ENCODE measurements at places on chromosomes 12 and 14. TPM values are rescaled to one million over a fixed set of nuclear protein-coding genes. Genes with fewer than 3 reads are reported as not detected.
A peak's percentile ranks its signal among the peaks of the same experiment; 100 is the strongest.

C14orf39 gene
- not detected for total RNA-seq

GPR84 gene
- total RNA-seq: not detected

MYO1H gene
- not detected for total RNA-seq

STXBP6 gene
- total RNA-seq: 7.9 TPM

DNA sequence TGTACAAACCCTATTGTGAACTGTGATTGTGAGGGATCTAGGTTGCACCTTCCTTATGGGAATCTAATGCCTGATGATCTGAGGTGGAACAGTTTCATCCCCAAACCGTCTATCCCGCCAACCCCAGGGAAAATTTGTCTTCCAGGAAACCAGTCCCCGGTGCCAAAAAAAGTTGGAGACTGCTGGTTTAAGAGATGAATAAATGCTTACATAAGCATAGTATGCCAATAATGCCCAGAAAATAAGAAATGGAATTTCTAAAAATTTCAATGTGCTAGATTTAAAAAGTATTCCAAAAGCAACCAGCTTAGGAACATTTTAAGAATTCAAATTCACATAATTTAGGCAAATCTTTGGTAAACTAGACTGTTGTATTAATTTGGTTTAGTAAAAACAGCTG, 5.4 kb upstream of the RNU6-8 start:
- no peak overlapping the region for H3K4me3 ChIP-seq
- H3K36me3 ChIP-seq: peaks cover 8% of the 10 kb centered on the region
- no peak overlapping the region for H3K27ac ChIP-seq
- no peak for DNase-seq
- peaks cover 12% of the 10 kb centered on the region for H3K4me1 ChIP-seq

GRCh38 chr14:99423434-99423833, 57.2 kb downstream of the SETD3 start:
- peaks cover 20% of the 10 kb centered on the region for H3K4me1 ChIP-seq
- H3K36me3 ChIP-seq: peaks cover 6% of the 10 kb centered on the region
- H3K27me3 ChIP-seq: no peaks in the 10 kb centered on the region
- no peak overlapping the region for H3K4me3 ChIP-seq

DNA sequence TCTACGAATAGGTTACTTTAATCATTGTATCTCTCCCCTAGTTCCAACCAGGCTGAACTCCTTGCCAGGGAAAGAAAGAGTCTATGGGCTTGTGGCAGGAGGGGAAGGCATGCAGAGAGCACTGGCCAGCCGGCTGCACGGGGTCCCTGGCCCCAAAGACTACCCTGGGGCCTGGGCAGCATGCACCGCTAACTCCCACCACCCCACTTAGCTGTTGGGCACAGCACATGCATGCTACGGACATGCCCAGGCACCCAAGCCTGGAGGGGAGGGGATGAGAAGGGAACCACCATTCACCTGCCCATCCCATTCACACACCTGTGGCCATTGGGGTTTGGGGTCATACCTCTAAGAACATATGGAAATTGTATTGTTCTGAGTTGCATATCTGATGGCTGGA, 94.1 kb downstream of the PIK3C2G start:
- H3K36me3 ChIP-seq: peaks cover 4% of the 10 kb centered on the region
- no peak overlapping the region for H3K27ac ChIP-seq
- no peaks in the 10 kb centered on the region for H3K27me3 ChIP-seq
- no peaks in the 10 kb centered on the region for H3K4me1 ChIP-seq
- no peak overlapping the region for H3K4me3 ChIP-seq

DNA sequence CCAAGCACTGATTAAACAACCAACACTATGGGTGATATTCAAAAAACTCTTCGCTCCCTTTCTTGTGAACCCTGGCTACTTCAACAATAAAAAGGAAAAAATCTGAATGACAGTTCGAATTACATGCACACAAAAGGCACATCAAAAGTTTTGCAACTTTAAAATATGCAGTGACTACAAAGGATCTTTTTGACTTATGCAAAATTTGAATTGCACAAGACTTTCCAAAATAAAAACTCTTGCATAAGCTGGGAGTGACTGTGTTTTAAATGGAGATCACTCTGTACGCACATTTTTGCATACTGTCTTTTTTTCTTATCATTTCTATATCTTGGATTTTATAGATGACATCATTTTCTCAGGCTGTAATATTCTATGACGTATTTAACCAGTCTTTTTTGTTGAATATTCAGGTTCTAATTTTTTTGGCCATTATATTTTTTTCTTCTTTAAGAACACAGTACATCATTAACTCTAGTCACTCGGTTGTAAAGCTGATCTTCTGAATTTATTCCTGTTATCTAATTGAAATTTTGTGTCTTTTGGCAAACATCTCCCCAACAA, 667.6 kb upstream of the TBX3 start:
- H3K27me3 ChIP-seq: no peaks in the 10 kb centered on the region
- no peaks in the 10 kb centered on the region for H3K4me1 ChIP-seq
- DNase-seq: no peak
- H3K27ac ChIP-seq: no peak overlapping the region
- no peaks in the 10 kb centered on the region for H3K36me3 ChIP-seq

DNA sequence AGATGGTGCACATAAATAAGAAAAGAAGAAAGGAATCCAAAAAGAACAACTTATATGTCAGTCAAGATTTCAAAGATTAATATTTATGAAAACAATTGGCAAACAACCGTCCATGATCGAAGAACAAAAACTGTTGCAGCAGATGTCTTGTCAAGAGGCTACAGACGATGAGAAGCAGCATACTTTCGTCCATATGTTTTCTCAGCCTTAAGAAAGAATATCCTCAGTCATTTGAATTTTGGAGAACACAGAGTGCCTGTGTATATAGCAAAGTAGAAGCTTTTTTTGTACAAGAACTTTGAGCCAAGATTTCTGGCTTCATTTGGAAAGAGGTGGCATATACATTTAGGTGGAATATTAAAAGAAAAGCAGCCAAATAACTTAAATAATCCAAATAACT, 297.2 kb downstream of the ITPR2 start:
- H3K27me3 ChIP-seq: peaks cover 11% of the 10 kb centered on the region
- H3K36me3 ChIP-seq: no peaks in the 10 kb centered on the region
- no peak overlapping the region for H3K27ac ChIP-seq
- no peak for DNase-seq
- H3K4me1 ChIP-seq: no peaks in the 10 kb centered on the region
- H3K4me3 ChIP-seq: no peak overlapping the region

DNA sequence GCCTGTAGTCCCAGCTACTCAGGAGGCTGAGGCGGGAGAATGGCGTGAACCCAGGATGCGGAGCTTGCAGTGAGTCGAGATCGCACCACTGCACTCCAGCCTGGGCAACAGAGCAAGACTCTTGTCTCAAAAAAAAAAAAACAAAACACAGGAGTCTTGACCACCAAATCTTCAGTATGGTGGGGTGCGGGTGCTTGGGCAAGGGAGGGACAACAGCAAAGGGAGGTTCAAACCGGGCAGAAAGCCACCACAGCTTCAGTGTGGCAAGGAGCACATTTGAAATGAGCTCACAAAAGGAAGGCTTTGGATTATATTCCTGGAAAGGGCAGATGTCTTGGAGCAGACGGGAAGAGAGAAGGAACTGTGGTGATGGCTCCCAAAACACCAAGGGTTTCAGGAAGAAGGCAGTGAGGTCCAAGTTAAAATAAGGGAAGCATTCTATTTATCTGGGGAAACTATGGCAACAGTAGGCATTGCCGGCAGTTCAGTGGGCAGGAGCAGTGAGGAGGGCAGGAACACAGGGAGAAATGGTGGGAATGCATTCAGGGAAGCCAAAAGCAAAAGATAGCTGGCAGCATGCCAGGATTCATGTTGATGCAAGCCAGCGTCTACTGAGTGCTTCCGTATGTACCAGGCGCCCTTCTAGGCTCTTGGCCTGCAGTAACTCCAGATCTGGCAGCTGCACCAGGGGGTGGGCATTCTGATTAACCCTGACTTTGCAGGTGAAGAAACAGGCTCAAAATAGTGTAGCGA, 51.0 kb upstream of the SRSF5 start:
- no peaks in the 10 kb centered on the region for H3K27me3 ChIP-seq
- DNase-seq: peak; percentile 21
- peaks cover 12% of the 10 kb centered on the region for H3K36me3 ChIP-seq
- no peak overlapping the region for H3K4me3 ChIP-seq

DNA sequence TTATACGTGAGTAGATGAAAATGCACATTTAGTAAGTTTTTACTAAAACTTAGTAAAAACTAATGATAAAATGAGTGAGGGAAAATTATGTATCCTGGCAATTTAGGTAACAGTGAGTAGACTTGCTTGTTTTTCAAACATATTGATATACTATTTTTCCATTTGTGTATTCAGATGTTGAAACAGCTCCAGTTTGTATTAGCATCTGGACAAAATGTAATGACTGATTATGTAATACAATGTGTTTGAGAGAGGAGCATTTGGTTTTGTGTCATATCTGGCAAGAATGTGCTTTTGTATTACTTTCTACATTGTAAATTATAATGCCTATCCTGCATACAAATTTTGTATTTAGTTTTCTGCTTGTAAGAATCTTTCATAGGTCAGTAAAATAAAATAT, 5.6 kb downstream of the CNOT2 start:
- H3K27ac ChIP-seq: no peak overlapping the region
- no peak for DNase-seq
- no peaks in the 10 kb centered on the region for H3K27me3 ChIP-seq
- H3K4me3 ChIP-seq: no peak overlapping the region

DNA sequence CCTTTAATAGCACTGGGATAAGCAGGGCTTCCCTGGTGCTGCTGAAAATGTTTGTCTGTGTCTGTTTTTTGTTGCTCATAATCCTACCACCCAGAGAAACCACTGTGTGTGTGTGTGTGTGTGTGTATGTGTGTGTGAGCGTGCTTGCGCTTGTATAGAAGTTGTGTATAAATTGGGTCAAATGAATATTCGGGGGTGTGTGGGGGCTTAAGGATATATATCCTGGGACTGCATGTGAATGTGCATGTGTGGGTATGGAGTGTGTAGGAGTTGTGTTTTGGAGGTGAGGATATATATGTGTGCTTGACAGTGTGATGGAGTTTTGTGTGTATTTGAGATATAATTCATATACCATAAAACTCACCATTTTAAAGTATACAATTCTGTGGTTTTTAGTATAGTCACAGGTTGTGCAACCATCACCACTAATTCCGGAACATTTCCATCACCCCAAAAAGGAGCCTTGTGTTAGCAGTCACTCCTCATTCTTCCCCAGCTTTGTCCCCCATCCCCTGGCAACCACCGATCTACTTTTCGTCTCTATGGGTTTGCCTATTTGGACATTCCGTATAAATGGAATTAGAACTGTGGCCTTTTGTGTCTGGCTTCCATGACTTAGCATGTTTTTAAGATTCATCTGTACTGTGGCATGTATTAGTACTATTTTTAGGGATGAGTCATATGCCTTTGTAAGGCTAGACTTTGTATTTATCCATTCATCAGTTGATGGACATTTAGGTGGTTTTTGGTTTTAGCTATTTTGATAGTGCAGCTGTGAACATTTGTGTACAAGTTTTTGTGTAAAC, 25.6 kb downstream of the TCTN1 start:
- no peak overlapping the region for H3K4me3 ChIP-seq
- H3K36me3 ChIP-seq: no peaks in the 10 kb centered on the region
- no peak for DNase-seq
- H3K27me3 ChIP-seq: no peaks in the 10 kb centered on the region
- H3K4me1 ChIP-seq: peaks cover 12% of the 10 kb centered on the region

DNA sequence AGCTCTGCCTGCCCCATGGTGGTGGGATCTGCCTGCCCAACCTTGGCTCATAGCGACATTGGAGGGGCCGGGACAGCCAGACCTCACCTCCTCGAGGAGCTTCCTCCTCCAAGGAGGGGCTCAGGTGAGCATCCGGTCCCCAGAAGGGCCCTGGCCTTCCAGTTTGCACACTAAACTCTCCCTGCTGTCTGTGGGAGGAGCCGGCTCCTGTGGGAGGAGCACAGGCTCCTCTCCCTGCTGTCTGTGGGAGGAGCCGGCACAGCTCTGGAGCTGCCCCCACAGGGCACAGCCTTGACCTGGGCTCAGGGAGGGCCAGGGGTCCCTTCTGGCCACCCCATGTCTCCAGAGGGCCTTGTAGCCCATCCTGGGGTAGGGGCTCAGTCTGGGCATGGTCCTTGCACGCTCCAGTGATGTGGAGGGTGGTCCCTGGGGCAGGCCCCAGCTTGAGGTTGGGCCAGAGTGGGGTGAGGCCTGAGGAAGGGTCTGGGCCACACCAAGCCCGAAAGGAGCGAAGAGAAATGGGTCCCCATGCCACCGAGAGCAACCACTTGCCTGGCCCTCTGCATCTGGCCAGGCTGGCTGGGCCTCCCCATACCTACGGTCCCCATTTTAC, 147.5 kb upstream of the C14orf180 start:
- H3K4me3 ChIP-seq: no peak overlapping the region
- peaks cover 3% of the 10 kb centered on the region for H3K36me3 ChIP-seq
- peaks cover 44% of the 10 kb centered on the region for H3K27me3 ChIP-seq
- no peaks in the 10 kb centered on the region for H3K4me1 ChIP-seq

GRCh38 chr12:131947482-131948027, 2.2 kb upstream of the EP400 start:
- peaks cover 1% of the 10 kb centered on the region for H3K4me1 ChIP-seq
- H3K4me3 ChIP-seq: no peak overlapping the region
- H3K36me3 ChIP-seq: peaks cover 52% of the 10 kb centered on the region
- no peaks in the 10 kb centered on the region for H3K27me3 ChIP-seq
- DNase-seq: no peak

DNA sequence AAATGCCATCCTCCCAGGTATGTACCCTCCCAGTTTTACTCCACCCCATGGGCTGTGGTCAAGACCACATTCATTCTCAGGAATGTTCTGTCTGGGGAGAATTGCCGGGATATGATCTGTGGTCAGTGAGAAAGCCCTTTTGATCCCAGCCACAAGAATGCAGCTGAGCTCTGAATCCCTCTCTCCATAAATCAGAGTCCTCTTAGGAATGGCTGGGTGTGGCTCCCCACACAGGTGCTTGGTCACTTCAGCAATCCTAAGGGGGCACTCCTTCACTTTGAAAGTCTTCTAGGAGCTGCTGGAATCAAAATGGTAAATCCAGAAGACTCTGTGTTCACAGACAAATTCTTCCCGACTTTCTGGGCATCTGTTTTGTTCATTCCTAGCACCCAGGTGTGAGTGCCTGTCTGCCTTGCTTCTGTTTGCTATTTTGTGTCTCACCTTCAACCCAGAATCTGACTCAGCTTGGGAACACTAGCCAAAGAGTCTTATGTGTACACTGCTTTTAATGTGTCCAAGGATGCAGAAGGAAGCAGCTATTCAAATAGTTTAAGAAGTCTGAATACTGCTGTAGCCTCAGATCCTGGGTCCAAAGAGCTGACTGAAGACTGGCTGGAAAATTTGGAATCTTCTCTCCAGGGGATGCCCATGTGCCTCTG, 144.6 kb upstream of the CDKN3 start:
- H3K4me1 ChIP-seq: peaks cover 50% of the 10 kb centered on the region
- H3K27ac ChIP-seq: peak overlapping the region; percentile 61
- H3K36me3 ChIP-seq: no peaks in the 10 kb centered on the region
- H3K4me3 ChIP-seq: peak overlapping the region; percentile 12
- DNase-seq: peak; percentile 66
- H3K27me3 ChIP-seq: no peaks in the 10 kb centered on the region

GRCh38 chr14:76293923-76294322, 82.0 kb upstream of the ESRRB start:
- peak; percentile 72 for DNase-seq
- H3K4me1 ChIP-seq: peaks cover 18% of the 10 kb centered on the region
- H3K27me3 ChIP-seq: peaks cover 11% of the 10 kb centered on the region
- no peak overlapping the region for H3K4me3 ChIP-seq

All from Calu3 (cell line).